ENCODE measurements at places on chromosomes 7 and 10.

GRCh38 chr7:75867390-75867717, 11.5 kb upstream of the RHBDD2 start:
- no peak for DNase-seq

DNA sequence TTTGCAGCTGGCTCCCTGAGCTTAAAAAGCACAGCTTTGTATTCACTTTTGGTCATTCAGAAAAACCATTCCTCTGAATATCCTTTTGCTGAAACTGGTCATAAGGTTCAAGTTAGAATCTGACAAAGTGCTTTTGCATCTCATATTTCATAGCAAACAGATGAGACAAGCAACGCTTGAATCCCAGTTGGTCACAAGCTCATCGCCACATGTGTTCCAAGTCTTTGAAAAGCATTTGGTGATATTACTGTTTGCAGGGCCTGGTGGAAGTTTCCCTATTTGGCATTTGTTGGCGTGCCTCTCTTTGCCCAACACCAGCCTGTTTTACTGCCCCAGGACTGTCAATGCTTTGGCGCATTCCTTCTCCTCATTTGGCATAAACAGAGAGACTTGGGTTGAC, 10.3 kb downstream of the TACC2 start:
- no peak for DNase-seq

- no peak for DNase-seq
These were observed 9.8 kb downstream of the PLCE1 start for GRCh38 chr10:94003488-94003887.

DNA sequence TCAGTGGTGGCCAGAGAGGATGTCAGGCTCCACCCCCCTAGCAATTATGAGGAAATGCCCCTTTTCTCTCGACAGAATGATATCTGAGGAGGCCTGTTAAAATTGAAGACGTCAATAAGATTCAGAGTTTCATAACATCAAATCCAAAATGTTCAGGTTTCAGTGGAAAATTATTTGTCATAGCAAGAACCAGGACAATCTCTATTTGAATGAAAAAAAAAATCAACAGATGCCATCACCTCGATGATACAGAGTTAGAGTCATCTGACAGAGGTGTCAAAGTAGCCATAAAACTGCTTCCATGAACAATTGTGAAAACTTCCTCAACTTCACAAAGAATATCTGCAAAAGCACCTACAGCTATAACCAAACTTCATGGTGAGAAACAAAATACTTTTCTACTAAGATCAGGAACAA, 7.7 kb downstream of the TMEM273 start:
- DNase-seq, result no peak

- no peak for DNase-seq
These were observed 183.0 kb downstream of the RAB11FIP2 start for GRCh38 chr10:117863771-117864170.
